ENCODE measurements at places on chromosomes 6 and 20.

DNA sequence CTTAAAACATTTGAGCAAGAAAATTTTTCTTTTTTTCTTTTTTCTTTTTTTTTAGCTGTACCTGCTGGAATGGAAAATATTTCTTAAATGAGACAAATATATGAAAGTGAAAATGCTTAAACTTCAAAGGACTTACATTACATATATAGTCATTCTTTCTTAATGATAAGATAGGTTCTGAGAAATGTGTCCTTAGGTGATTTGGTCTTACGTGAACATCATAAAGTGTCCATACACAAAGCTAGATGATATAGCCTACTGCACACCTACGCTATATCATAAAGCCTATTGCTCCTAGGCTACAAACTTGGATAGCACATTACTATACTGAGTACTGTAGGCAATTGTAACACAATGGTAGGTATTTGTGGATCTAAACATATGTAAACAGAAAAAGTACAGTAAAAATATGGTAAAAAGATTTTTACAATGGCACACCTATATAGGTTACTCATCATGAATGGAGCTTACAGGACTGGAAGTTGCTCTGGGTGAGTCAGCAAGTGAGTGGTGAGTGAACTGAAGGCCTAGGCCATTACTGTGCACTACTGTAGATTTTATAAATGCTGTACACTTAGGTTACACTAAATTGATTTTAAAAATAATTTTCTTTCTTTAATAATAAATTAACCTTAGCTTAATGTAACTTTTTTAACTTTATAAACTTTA lies 54.6 kb downstream of the RPP21 start:
- no peak for DNase-seq

- no peak for DNase-seq
Observed at GRCh38 chr6:39929039-39929732, 5.1 kb downstream of the MOCS1 start.

- no peak for DNase-seq
Observed at GRCh38 chr6:6703699-6704098, 115.2 kb downstream of the LY86 start.

DNA sequence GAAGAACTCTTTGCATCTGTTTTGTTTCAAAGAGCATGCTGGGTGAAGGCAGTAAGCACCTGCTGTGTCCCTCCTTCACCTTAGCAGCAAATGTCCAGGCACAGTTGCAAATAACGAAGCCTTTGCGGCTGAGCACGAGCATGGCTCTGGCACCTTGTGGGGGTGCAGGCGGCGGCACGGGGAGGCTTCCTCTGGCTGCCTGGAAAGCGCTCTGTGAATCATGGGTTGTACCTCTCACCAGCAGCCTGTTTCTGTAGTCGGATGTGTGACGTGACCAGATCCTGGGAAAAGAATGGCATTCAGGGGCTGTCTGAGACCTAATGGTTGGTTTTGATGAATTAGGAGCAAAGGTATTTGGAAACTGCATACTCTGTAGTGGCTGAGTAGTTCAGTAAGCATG lies 144.8 kb downstream of the DTNBP1 start:
- DNase-seq, result no peak

DNA sequence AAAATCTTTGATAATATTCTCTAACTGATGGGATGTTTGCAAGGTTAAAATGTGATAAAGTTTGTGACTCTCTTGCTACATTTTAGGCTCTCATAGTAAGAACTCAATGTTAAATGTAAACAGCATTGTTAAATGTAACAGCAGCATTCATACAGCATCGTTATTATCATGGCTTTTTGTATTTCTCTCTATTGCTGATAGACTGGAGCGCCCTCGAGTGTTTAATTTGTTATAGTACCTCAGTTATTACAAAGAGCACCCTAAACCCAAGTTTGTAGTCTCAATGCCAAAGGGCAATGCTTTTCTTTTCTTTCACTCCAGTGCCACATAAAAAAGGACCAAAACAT lies 14.9 kb upstream of the TTPAL start:
- DNase-seq, result no peak
